DND-41 (cell line): ENCODE measurements at places on chromosomes 16 and 17.

GRCh38 chr17:8162233-8162996 is at the start of gene VAMP2:
Gene VAMP2, minus strand, starts transcription at chr17:8162948. Its CDS starts 69 bp downstream, at chr17:8162879.
- peak; percentile 79 for DNase-seq

- DNase-seq = no peak
Measured at GRCh38 chr16:81843683-81844082, 64.6 kb downstream of the PLCG2 start.

- no peak for DNase-seq
Measured at GRCh38 chr17:33300241-33300640, 7.1 kb upstream of the ASIC2 start.

DNA sequence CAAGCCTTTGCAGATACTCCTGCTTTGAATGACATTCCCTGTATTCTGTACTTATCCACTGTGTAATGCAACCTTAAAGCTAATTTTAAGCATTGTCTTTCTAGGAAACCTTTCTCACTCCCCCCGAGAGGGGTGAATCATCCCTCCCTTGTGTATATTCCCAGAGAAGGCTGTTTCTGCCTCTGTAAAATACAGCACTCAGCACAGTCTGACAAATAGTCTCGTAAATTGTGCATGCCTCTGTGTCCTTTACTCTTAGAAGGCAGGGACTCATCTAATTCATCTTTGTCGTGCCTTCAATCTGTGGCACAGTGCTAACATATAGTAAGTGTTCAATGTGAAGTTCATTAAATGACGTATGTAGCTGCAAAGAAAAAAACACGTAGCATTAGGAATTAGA is 200.7 kb downstream of the CA10 start:
- no peak for DNase-seq

- DNase-seq = no peak
Measured at GRCh38 chr17:17112628-17113200, 70.5 kb downstream of the MPRIP start.

GRCh38 chr17:37117373-37118142 is 168.8 kb downstream of the AATF start:
- DNase-seq = no peak

GRCh38 chr17:10292057-10292937 is 80.5 kb downstream of the MYH13 start:
- no peak for DNase-seq

DNA sequence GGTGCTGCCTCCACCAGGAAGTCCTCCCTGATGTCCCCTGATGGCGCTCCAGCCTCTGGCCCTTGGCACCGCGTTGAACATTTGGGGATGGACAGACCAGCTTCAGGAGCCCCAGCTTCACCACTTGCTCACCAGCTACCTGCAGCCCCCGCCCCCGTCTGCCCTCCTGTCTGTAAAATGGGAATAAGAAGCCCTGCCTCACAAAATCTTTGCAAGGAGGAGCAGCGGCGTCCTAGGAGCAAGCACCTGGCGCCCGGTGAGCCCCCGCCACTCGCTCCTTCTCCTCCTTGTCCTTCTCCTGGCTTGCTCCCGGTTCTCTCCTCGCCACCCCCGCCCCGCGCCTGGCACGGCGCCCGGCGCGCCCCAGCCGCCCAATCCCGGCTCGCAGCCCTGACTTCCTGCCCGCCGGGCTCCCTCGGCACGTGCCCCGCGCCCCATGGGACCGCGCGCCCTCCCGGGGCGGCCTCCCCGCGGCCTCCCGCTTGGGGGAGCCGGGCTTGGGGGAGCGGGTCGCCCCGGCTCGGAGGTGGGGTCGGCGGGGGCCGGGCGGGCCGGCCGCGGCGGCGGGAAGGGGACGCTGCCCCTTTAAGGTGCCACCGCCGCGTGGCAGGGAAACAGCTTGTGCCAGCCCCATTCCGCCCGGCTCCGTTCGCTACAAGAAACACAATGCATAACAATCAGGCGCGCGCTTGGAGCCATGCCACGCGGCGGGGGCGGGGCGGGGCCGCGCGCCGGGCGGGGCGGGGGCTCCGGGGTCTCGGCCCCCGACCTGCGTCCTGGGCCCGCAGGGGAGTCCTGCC is 9.1 kb upstream of the PPP1R1B start:
- peak; percentile 74 for DNase-seq

DNA sequence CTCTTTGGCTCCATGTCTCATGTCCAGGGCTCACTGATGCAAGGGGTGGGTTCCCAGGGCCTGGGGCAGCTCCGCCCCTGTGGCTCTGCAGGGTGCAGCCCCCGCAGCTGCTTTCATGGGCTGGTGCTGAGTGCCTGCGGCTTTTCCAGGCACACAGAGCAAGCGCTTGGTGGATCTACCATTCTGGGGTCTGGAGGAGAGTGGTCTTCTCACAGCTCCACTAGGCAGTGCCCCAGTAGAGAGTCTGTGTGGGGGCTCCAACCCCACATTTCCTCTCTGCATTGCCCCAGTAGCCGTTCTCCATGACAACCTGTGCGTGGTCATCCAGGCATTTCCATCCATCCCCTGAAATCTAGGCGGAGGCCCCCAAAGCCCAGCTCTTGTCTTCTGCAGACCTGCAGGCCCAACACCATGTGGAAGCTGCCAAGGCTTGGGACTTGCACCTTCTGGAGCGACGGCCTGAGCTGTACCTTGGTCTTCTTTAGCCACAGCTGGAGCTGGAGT is 5.2 kb downstream of the IL32 start:
- no peak for DNase-seq

- no peak for DNase-seq
Measured at GRCh38 chr16:66006485-66006884, 360.0 kb upstream of the CDH5 start.

- DNase-seq = no peak
Measured at GRCh38 chr16:12900599-12901203, 697 bp upstream of the SHISA9 start.

DNA sequence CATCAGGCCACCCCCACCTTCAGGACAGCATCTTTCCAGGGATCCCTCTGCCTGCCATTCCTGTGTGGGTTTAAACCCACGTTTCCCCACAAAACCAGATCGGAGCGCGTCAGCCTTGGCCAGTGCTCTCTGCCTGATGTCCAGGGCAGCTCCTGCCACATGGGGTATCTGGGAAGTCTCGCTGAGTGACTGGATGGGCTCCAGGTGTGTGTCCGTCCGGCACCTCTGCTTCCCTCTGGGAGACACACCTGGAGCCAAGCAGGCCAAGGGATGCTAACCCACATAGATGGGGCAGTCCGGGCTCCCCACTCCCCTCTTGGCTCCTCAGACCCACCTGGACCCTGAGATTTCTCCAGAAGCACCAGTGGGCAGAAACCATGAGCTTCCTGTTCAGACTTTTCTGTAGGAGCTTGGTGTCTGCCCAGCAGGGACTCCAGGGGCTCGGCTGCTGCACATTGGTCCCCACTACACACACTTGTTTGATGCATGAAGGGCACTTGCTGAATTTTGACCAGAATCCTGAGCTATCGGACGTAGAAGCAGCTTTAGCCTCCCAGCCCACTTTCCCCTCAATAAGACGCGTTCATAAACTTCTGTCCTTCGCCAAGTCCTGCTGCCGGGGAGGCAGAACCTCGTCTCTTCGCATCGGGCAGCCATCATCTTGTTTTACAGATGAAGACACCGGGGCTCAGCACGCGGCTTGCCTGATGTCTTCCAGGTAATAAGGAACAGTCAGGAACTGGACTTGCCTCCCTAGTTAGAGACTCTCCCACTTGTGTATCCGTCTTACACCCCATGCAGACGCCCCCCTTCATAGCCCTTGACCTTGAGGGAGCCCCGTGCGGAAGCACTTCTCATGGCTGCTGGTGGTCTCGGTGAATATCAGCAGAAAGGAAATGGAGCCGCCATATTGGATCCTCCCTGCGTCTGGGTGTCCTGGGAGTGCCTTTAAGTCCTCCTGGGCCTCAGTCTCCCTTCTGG is 91.6 kb upstream of the ZNF469 start:
- DNase-seq = no peak

GRCh38 chr16:66524601-66525164 is 25.2 kb downstream of the TK2 start:
- peak; percentile 82 for DNase-seq

DNA sequence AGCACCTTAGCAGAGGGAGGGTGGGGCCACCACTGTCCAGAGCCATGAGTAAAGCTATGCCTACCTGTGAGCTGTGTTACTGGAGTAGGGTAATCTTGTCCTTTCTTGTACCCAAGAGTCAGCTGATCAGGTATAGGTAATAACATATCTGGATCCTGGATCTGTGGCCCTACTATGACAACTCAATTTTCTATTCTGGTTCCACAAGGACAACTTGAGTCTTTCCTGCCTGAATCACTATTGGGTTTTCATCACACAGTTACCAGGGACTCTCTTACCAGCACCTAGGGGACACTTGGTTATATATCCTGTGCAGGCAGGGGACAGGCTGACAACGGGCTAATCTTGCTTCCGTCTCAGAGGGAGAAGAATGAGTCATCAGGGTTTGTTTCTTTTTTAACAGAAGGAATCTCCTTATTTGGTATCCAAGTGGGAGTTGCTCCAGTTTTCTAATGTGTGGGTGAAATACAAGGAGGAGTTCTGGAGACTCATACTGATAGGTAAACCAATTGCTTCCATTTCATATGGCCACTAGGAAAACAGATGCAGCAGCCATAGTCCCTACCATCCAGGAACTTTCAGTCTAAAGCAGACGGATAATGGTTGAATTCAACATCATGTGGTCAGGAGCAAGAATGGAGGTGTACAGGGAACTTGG is 6.8 kb downstream of the ZNF267 start:
- DNase-seq = no peak

- DNase-seq = no peak
Measured at GRCh38 chr16:83843657-83844056, 35.9 kb downstream of the HSBP1 start.

GRCh38 chr17:79427621-79428539 is 183.0 kb downstream of the RBFOX3 start:
- DNase-seq = no peak

GRCh38 chr16:81384006-81384405 is 60.6 kb upstream of the CMIP start:
- no peak for DNase-seq

- DNase-seq = no peak
Measured at GRCh38 chr17:31274252-31274651, 22.8 kb downstream of the OMG start.

- no peak for DNase-seq
Measured at GRCh38 chr17:50482110-50482509, 3.5 kb downstream of the RSAD1 start.

GRCh38 chr16:5041600-5042133 is 7.9 kb upstream of the NAGPA start:
- DNase-seq = no peak

- DNase-seq = no peak
Measured at GRCh38 chr16:30688701-30689100, 10.3 kb upstream of the SRCAP start.

DNA sequence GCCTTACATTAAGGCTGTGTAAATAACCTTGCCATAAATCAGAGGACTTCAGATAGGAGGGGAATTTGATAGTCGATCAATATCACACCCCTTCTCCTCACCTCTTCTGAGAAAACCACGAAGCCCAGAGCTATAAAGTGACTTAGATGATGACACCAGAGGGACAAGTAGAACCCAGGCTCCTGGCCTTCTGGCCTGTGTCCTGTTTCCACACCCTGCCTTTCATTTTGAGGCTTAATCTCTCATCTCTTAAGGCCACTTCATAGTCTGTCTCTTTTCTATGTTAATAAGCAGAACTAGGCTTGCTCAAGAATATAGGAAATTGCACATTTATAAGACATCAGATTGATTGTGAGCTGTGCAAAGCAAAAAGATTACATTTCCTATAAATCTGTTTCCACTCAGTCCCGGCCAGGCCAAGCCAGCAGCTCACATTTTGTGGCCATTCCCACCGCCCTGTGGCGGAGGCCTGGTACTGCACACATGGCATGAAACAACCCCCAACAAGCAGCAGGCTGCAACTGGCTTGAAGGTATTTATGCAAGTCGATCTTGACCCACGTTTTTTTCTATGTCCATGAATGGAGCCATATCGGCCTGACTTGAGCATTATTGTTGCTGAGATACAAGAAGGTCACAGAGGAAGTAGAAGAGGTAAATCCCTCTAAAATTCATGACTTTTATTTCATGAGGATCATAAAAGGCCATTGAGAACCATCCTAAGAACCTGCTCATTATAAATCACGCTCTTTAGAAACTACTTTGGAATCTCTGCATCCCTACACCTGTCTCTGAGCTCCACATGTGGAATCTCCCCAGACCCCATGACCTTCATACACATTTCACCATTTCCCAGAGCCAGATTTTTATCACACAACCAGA is 93.7 kb downstream of the PMP22 start:
- DNase-seq = peak; percentile 49

DNA sequence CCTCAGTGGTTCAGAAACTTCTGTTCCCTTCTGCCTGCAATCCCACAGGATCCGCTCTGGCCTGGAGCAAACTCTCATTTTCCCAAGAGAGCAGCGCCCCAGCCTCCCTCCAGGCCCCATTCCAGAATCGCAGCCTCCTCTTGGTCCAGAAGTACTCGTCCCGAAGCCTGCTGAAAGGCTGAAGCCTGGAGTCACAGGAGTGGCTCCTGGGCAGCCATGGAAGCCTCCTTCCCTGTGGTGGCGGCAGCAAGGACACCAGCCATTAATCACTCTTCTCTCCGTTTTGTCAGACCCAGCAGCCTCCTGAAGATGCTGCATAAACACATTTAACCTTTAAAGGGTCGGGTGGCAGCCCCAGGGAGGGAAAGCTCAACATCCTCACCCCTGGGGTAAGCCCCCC is 66.9 kb upstream of the TNRC6C start:
- DNase-seq = no peak

DNA sequence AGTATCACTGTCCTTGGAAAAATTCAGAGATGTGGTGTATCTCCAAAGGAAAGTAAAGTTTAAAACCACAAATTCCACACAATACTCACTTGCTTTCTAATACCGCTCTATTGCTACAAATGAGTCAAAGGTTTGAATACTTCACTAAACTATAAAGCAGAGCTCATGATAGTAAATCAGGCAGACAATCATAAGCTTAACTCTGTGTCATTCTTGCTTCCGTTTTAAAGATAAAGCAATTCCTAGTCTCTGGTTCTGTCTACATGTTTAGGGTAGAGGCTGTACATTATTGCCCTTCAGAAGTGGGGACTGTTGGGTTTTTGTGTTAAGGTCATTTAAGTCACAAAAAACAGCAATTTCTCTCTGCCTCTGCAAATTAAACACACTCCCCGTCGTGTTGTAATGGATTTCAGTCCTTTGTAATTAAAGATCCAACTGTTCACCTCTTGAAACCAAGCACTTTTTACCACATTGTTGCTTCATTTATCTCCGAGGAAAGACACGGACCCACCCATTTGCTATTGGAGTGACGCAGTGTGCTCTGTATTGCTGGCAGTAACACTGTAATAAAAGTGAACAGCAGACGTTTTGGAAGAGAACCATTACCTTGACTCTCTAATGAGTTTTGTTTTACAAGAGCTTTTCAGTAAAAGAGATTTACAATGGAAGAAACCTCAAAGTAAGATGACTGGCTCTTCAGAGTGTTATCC is 83.1 kb upstream of the CNTNAP4 start:
- DNase-seq = no peak

DNA sequence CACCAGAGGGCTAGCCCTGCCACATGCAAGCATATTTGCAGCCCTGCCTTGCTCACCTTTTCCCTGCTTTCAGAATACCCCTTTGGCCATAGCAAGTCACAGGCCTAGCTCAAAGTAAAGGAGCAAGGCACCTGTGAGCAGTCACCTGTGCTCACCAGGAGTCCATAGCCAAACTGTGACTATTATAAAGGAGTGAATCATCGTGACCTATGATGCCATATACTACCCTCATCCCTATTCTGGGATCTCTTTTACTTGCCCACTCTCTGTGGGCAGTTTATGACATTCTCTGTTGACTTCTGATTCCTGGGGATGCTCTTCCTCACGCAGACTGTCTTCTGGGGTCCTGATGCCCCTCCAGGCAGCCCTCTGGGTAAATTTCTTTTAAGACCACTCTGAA is 200.5 kb upstream of the NLRP1 start:
- DNase-seq = no peak

GRCh38 chr17:68004201-68004600 is 7.9 kb upstream of the C17orf58 start:
- DNase-seq = no peak
